ENCODE measurements at places on chromosomes 3 and 15. TPM values are rescaled to one million over a fixed set of nuclear protein-coding genes. Genes with fewer than 3 reads are reported as not detected.

The NTRK3 gene
- polyA plus RNA-seq: 0.53 TPM

GRCh38 chr3:111714305-111714704 is 119.2 kb upstream of the ZBED2 start:
- DNase-seq: no peak

DNA sequence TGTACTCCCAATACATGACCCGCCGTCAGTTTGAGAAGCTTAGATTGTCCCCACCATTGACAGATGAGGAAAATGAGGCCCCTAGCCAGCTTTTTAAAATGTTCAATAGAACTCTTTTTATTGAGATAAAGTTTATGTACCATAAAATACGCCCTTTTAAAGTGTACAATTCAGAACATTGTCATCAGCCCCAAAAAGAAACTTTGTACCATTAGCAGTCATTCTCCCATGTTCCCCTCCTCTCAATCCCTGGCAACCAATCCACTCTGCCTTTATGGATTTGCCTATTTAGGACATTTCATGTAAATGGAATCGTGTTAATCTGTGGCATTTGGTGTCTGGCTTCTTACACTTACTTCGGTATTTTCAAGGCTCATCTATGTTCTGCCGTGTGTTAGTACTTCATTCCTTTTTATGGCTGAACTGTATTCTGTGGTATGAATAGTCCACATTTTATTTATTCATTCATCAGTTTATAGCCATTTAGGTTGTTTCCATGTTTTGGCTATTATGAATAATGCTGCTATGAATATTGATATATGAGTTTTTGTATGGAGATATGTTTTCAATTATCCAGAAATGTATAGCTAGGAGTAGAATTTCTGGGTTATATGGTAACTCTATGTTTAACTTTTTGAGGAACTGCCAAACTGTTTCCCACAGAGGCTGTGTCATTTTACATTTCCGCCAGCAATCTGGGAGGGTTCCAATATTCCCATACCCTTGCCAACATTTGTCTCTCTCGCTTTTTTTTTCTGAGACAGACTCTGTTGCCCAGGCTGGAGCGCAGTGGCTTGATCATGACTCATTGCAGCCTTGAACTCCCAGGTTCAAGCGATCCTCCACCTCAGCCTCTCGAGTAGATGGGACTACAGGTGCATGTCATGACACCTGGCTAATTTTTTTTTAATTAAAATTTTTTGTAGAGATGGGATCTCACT is 15.3 kb upstream of the PTPN23 start:
- no peak for DNase-seq

GRCh38 chr3:14204515-14205284 is 26.1 kb downstream of the LSM3 start:
- no peak for DNase-seq

- no peak for DNase-seq
These were observed 294.4 kb downstream of the OCA2 start for GRCh38 chr15:27804569-27805260.

The FETUB gene
- not detected for polyA plus RNA-seq

- DNase-seq: no peak
These were observed 6.4 kb downstream of the GNAI2 start for GRCh38 chr3:50242381-50242770.

GRCh38 chr3:106255870-106256248 is 387.0 kb upstream of the CBLB start:
- DNase-seq: no peak

The LYZL4 gene
- not detected for polyA plus RNA-seq

GRCh38 chr3:8593021-8593827 is 51.4 kb downstream of the SSUH2 start:
- peak; percentile 38 for DNase-seq

GRCh38 chr3:168813225-168813802 is 717.6 kb upstream of the GOLIM4 start:
- DNase-seq: no peak

GRCh38 chr3:117170094-117170493 is 460.5 kb downstream of the TUSC7 start:
- DNase-seq: no peak

- DNase-seq: no peak
These were observed 343.9 kb upstream of the SUCLG2 start for GRCh38 chr3:67998281-67998680.

- DNase-seq: no peak
These were observed 78.7 kb downstream of the ITPR1 start for GRCh38 chr3:4571690-4572334.

- no peak for DNase-seq
These were observed 96.4 kb upstream of the NANOGP8 start for GRCh38 chr15:35181538-35181937.

The TGM4 gene
- not detected for polyA plus RNA-seq

GRCh38 chr3:55826731-55827496 is 339.8 kb upstream of the WNT5A start:
- no peak for DNase-seq

The STRA6 gene
- polyA plus RNA-seq: 0.08 TPM

Measured in heart left ventricle (tissue), 16 donors.